NCI-H82 (cell line): ENCODE measurements at places on chromosomes 7 and 10.

DNA sequence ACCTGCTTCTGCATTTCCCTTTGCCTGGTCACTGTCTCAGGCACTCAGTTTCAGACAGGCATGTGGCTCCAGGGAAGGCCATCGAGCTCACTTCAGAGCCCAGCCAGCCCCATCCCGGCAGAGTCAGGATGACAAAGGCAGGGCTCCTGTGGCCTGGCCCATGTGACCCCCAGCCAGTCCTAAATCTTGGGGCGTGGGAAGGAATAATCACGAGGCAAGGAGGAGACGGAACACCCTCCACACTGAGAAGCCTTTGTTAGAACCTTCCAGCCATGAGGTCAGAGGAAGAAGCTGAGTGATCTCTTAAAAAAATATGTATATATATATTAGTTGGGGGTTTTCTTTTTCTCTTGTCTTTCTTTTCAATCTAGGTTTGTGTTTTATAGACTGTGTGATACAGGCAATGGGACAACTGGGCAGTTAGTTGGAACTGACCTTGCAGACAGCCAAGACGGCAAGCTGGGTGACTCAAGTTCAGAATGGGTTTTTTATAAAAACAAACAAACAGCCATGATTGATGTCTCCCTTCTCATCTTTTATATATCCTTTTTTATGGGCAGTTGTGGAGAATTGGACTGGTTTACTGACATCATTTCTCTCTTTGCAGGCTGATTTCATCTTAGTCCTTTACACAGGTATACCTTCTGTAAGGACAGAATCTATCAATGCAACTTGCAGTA, 60.8 kb downstream of the CHN2 start:
- DNase-seq: no peak

DNA sequence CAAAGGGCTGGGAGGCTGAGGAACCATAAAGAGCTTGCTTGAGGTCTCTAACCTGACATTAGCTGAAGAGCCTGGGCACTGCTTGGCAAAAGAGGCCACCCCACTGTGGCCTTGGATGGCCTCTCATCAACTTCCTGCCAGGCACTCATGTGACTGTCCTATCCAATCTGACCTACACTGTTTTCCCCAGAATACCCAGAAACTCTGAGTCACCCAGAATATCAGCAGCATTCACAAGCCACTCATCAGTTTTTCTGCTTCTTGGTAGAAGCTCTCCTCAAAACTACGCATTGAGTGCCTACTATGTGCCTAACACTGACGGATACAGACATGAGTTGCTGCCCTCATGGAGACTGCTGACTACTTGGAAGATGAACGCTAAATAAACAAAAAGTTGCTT, 4.1 kb upstream of the NT5C2 start:
- DNase-seq: no peak

GRCh38 chr7:157577061-157577460, 240.3 kb downstream of the DNAJB6 start:
- DNase-seq: no peak

DNA sequence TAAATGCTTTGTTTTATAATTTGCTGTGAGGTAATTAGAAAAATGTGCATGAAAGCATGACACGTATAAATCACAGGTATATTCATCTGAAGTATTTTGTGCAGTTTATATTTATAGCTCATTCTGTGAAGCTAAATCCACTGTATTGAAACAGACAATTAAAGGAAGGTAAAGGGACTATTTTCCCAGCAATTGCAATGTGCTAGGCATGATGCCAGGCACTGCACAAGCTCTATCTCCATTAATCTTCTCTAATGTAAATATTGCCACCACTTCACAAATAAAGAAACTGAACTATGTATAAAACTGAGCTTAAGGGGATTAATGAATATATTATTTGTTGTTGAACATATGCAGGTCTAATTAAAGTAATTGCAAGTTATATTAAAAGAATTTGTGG, 1012.5 kb downstream of the NRG3 start:
- DNase-seq: peak; percentile 31

DNA sequence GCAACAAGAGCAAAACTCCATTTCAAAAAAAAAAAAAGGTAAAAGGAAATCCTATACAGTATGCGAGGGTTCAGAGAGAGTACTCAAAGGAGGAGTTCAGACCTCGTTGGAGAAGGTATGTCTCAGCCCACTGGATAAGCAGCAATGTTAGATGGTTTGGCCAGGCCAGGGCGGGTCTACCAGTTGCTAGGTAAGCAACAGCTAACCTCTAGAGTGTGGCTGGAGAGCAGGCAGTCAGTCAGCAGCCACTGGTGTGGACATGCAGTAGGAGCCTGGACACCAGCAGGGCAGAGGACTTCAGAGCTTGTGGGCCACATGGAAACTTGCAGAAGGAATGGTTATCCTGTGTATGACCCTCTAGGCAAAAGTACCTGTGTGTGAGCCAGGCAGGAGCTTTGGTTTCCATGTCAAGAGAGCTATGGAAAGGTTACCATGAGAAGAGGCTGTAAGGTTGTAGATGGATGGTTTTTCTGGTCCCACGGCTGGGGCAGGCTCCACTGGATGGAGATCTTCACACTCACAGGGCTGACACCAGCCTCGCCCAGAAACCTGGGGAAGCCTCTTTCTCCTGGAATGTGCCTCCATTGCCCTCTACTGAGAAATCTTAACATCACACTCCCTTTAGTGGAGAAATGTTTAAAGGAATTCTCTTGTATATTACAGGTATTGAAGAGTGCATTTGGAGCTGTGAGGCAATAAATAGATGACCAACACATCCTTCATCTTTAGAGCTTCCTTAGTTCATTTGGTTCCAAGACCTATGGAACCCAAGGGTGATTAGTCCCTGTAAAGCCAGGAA, 63.6 kb downstream of the CCDC186 start:
- peak; percentile 4 for DNase-seq

- DNase-seq: no peak
Measured at GRCh38 chr7:28686418-28686800, 271.7 kb downstream of the TRIL start.

GRCh38 chr7:50393076-50393475, 57.1 kb downstream of the FIGNL1 start:
- DNase-seq: no peak

GRCh38 chr7:96322373-96322695, 436 bp upstream of the SLC25A13 start:
- peak; percentile 90 for DNase-seq

DNA sequence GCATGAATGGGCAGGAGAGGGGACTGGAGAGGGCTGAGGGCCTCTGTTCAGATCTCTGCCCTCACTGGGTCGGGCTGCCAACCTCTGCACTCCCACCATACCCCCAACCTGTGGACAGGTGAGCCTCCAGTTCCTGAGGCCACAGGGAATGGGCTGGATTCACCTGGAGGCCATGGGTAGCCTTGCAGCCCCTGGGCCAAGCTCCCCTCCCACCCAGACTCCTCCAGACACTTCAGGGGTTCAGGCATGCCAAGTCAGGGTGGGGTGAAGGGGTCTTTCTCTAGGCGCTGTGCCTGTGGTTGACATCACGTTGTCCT, 80.5 kb downstream of the ZMIZ1 start:
- DNase-seq: no peak

GRCh38 chr10:63214571-63214970, 81.4 kb downstream of the NRBF2 start:
- DNase-seq: no peak

DNA sequence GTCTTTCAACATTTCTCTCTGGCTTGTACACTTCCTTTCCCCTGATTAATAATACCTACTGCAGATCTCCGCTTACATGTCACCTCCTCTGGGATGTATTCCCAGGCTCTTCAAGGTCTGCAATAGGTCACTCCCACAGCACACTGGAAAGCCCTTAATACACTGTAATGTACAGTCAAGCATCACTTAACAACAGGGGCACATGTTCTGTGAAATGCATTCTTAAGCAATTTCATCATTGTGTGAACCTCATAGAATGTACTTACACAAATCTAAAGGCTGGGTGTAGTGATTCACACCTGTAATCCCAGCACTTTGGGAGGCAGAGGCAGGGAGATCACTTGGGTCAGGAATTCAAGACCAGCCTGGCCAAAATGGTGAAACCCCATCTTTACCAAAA, 1.9 kb downstream of the COX15 start:
- no peak for DNase-seq

- DNase-seq: peak; percentile 22
Measured at GRCh38 chr10:78524342-78524741, 490.7 kb downstream of the RPS24 start.

GRCh38 chr7:6200971-6201370, 71.5 kb downstream of the CYTH3 start:
- no peak for DNase-seq

- no peak for DNase-seq
Measured at GRCh38 chr7:100886936-100887515, 2.5 kb downstream of the UFSP1 start.

- DNase-seq: no peak
Measured at GRCh38 chr7:150715293-150715692, 1.1 kb upstream of the GIMAP1 start.

- no peak for DNase-seq
Measured at GRCh38 chr7:107613948-107614347, 33.9 kb downstream of the BCAP29 start.

- DNase-seq: no peak
Measured at GRCh38 chr10:133334503-133335245, 2.0 kb downstream of the CALY start.

GRCh38 chr7:140055833-140056232, 6.9 kb downstream of the PARP12 start:
- DNase-seq: no peak

DNA sequence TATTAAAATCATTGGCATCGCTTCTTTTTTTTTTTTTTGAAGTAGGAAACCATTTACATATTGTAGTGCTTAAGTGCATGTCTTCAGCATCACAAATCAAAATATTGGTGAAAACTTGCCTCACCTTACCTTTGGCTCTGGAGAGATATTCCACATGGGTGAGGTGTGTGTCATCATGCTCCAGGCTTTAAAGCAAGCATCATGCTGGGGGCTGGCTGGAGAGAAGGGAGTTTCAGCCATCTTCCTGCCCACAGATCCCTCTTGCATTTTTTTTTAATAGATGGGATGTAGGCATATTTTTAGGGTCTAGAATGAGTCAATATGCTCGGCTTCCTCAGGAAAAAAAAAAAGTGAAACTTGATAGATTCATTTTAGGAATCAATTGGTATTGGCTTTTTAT, 2.3 kb upstream of the INSYN2A start:
- DNase-seq: no peak

GRCh38 chr10:5484205-5484604, 15.2 kb downstream of the CALML5 start:
- no peak for DNase-seq

- DNase-seq: no peak
Measured at GRCh38 chr7:42805601-42806000, 106.3 kb downstream of the C7orf25 start.

DNA sequence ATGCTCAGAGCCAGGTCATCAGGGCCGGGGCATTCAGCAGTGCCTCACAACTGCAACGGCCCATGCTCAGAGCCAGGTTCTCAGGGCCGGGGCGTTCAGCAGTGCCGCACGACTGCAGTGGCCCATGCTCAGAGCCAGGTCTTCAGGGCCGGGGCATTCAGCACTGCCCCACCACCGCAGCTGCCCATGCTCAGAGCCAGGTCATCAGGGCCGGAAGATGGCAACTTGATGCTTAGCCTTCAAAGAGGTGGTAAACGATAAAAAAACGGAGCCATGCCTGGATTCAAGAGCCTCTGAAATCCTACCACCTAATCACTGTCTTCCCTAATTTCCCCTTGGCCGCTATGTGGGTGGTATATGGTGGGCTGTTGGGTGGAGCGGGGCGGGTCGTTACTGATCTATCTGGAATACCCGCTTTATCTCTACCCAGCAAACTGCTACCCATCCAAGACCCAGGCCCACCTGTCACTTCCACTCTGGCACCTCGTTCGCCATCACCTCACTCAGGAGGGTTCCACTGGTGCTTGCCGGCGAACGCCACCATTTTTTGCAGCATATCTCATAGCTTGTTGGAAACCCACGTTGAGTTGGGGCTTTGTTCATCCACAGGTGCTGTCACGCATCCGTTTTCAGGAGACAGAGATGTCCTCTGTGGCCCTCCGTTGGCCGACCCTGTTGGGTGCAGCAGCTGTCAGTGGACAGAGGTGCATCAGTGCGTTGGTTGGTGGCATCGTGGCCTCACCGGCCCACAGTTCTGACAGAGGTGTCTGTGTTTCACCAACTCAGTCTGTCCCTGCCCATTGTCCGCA, 221.1 kb downstream of the EBF3 start:
- DNase-seq: no peak

DNA sequence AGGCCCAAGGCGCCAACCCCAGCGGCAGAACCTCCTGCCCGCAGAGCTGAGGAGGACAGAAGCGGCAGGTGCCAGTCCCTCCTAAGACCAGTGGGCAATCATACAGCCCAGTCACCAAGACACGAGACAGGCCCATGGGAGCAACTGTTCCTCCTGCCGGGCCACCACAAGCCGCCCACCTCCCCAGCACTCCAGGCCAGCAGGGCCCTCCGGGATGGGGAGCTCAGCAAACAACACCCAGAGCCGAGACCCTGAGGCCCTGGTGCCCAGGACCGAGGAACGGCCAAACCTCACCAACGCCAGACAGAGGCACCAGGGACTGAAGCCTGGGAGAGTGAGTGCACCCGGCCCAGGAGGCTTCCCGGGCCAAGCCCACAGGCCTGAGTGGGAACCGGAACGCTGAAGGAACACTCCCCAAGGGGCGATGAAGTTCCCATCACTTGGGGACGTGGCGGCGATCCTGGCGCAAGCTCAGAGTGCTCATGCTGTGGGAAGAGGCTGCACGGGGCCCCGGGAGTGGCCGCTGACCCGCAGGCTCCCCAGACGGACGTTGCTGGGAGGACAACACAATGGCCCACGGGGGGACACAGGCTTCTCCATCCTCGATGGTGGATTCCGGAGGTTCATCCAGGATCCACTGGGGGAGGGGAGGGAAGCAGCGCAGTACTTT, 35.1 kb downstream of the GPER1 start:
- no peak for DNase-seq

DNA sequence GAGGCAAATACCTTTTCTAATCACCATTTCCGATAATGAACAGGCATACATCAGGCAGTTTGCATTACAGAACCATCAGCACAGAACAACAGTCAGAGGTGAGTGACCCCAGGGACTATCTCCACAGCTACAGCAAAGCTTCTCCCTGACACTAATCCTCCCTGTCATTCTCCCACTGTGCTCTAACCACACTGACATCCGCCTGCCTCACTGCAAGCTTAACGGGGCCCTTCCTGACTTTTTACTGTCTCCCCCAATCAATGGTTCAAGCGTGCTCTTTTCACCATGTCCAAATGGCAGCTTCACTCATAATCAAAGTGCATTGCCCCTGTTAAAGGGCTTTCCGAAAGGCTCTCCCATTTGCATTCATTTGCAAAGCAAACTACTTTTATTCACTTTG, 196.3 kb downstream of the DNAJC1 start:
- DNase-seq: peak; percentile 85

GRCh38 chr10:111018021-111018420, 58.8 kb upstream of the ADRA2A start:
- peak; percentile 99 for DNase-seq

GRCh38 chr7:11557627-11558026, 274.4 kb downstream of the THSD7A start:
- DNase-seq: peak; percentile 84

DNA sequence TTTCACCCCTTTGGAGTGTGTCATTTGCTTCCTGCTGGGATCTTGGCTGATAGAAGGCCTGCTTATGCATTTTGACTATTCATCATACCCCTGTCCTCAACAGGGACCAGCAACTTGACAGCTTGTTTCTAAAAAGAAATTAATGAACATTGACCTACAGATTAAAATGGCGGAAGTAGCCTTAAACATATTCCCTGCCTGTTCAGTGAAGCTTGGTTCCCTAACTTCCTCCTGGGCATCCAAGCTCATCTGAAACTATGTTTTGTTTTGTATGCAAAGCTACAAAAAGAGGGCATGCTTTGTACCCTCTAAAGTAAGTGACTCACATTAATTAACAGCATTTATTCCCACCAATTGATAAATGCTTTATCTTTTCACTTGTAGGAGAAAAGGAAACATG, 26.8 kb upstream of the CDK14 start:
- no peak for DNase-seq
